Stimulated activated CD4-positive, alpha-beta T cell treated with anti-CD3 and anti-CD28 coated beads, Interleukin-12 subunit alpha, Interleukin-12 subunit beta, amount 100 ng/mL, for 4 hours (primary cell): ENCODE measurements at places on chromosomes 5 and 9.

- DNase-seq: no peak
These were observed 3.9 kb upstream of the SPATA9 start for GRCh38 chr5:95686651-95687050.

DNA sequence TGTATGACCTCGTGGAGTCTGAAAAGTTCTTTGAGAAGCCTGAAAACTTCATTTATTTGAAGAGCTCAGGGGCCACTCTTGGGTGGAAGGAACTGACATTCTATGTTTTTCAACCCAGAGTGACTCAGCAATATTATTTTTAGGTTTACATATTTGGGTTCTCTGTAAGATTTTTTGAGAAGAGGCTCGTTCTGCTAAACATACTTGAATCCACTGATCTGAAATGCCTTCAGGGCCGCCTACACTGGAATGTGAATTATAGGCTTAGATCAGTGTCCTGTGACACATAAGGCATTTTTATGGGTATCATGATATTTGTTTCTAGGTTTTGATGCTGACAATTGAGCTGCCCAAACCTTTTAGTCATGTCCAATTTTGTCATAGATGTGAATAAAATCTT is 86.2 kb downstream of the PSAT1 start:
- no peak for DNase-seq

- no peak for DNase-seq
These were observed 175.6 kb upstream of the CCNH start for GRCh38 chr5:87588316-87588715.

DNA sequence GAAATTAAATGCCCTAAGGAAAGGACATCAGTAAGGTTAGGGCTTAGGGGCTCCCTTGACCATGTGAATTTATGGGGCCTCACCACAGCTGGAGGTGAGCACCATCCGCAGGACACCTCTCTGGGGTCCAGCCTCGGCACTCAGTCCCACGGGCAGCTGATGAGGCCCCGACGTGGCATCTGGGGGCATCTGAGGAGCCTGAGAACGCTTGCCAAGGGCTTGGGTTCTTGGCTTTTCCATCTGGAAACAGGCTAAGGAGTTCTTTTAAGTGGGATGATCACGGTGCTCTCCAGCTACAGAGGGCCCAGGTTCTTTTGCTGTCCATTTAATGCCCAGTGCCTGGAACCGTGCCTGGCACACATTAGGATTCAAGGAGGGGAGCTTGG is 3.6 kb downstream of the NKX2-5 start:
- DNase-seq: no peak

DNA sequence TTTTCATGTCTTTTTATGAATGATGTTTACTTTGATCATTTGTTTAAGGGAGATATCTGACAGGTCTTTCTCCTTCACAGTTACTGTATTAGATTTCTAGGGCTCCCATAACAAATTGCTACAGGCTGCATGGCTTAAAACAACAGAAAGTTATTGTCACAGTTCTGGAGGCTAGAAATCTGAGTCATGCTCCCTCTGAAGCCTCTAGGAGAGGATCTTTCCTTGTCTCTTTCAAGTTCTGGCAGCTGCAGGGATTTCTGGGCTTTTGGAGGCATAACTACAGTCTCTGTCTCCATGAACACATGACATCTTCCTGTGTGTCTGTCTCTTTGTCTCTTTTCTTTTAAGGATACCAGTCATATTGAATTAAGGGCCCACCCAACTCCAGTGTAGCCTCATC is 557.3 kb upstream of the SEMA6A start:
- no peak for DNase-seq

- DNase-seq: no peak
These were observed 72.6 kb downstream of the PALM2AKAP2 start for GRCh38 chr9:109852556-109852955.

GRCh38 chr9:81598811-81599210 is 90.5 kb downstream of the TLE1 start:
- no peak for DNase-seq

DNA sequence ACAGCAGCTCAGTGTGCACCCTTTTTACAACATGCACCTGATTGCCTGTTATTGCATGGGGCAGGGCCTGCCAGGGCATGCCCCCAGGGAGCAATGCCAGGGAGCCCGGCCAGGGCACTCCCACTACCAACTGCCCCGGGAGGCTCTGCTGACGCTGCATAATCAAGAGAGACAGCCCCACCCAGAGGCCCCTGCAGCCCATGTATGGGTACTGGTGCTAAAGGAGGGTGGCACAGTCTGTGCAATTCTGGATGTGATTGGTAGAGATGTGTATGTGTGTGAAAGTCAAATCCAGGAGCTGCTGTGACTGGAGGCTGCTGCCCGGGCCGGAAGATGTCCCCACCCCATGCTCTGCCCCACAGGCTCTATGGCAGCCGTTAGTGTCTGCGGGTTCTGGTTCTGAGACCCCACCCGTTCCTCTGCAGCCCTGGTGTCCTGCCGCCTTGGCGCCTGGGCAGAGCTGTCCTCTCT is 3.9 kb upstream of the NEURL1B start:
- no peak for DNase-seq
